ENCODE measurements at places on chromosomes 12 and 14. TPM values are rescaled to one million over a fixed set of nuclear protein-coding genes. Genes with fewer than 3 reads are reported as not detected.
A peak's percentile ranks its signal among the peaks of the same experiment; 100 is the strongest.

Gene GALNT9
- 1.2 TPM for total RNA-seq

Gene CCDC196
- not detected for total RNA-seq

Gene STAT6
- total RNA-seq: 149 TPM

Gene TTC7B
- 14.5 TPM for total RNA-seq

Gene XPOT
- 208 TPM for total RNA-seq

Gene CFAP73
- not detected for total RNA-seq

Gene SLCO1B1
- total RNA-seq: not detected

Gene NCAPD2
- total RNA-seq: 21.0 TPM

Gene KLRK1
- not detected for total RNA-seq

DNA sequence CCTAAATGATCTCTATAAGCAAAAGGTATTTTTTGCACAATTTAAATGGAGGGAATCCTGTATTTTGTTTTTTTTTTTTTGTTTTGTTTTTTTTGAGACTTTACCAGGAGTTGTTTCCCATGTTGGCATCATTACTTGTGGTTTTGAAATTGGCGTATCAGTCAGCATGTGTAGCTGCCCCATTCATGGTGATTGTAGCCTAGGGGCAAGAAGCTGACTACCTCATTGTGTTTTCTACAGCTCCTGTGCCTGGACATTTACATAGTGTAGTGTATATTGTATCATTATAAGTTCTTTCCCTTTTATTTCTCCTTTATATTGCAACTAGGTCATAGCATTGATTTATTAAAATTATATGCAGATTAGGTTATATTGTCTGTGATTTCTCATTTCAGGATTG, 24.5 kb downstream of the SAMD4A start:
- no peak for DNase-seq
- no peaks in the 10 kb centered on the region for H3K36me3 ChIP-seq
- no peak overlapping the region for H3K4me3 ChIP-seq

- H3K36me3 ChIP-seq: peaks cover 28% of the 10 kb centered on the region
- DNase-seq: peak; percentile 87
- H3K4me3 ChIP-seq: no peak overlapping the region
- H3K27ac ChIP-seq: peak overlapping the region; percentile 72
Observed at GRCh38 chr12:47808574-47809365, 10.9 kb downstream of the HDAC7 start.

DNA sequence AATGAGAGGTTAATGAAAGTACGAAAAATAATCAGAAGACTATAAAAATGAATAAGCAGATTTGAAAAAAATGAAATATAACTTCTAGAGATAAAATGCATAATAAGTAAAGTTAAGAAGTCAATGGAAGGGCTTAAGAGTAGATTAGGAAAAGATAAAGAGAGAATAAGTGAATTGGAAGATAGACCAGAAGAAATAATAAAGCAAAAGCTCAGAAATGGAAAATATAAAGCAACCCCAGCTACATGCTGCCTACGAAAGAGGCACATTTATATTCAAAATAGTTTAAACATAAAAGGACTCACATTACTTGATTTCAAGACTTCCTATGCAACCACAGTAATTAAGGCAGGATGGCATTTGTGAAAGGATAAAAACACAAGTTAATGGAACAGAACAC, 19.9 kb downstream of the ZNF605 start:
- peaks cover 16% of the 10 kb centered on the region for H3K36me3 ChIP-seq
- DNase-seq: peak; percentile 46
- no peak overlapping the region for H3K4me3 ChIP-seq
- H3K27ac ChIP-seq: no peak overlapping the region

DNA sequence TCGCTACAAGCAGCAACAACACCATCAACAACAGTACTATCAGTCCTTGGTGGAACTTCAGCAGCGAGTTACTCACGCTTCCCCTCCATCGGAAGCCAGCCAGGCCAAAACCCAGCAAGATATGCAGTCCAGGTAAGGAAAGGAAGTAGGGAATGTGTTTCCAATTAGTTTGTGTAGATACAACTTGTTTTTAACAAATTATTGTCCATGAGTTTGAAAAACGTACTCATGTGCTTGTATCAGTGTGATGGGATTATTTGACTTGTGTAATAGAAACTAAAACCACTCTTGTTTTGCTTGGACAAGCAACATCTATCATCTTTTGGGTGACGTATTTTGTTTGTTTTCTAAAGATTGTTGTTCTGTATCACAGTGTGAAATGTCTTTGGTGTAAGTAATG, 137.9 kb downstream of the NAV3 start:
- no peak for DNase-seq
- H3K4me1 ChIP-seq: peaks cover 2% of the 10 kb centered on the region
- no peak overlapping the region for H3K4me3 ChIP-seq
- no peak overlapping the region for H3K27ac ChIP-seq
- H3K36me3 ChIP-seq: peaks cover 22% of the 10 kb centered on the region

GRCh38 chr12:125971981-125972380, 906.7 kb downstream of the AACS start:
- no peak overlapping the region for H3K27ac ChIP-seq
- H3K27me3 ChIP-seq: no peaks in the 10 kb centered on the region
- DNase-seq: no peak
- no peaks in the 10 kb centered on the region for H3K36me3 ChIP-seq
- H3K4me1 ChIP-seq: no peaks in the 10 kb centered on the region
- H3K4me3 ChIP-seq: no peak overlapping the region

- no peak overlapping the region for H3K27ac ChIP-seq
- H3K4me3 ChIP-seq: no peak overlapping the region
- no peaks in the 10 kb centered on the region for H3K36me3 ChIP-seq
- no peak for DNase-seq
Observed at GRCh38 chr14:95472819-95473251, 43.6 kb downstream of the SYNE3 start.

GRCh38 chr12:121090586-121091514, 41.8 kb upstream of the P2RX7 start:
- no peak for DNase-seq
- no peak overlapping the region for H3K27ac ChIP-seq
- peaks cover 5% of the 10 kb centered on the region for H3K4me1 ChIP-seq
- H3K4me3 ChIP-seq: no peak overlapping the region
- peaks cover 13% of the 10 kb centered on the region for H3K27me3 ChIP-seq

- H3K36me3 ChIP-seq: no peaks in the 10 kb centered on the region
- no peak overlapping the region for H3K4me3 ChIP-seq
- no peak for DNase-seq
- no peaks in the 10 kb centered on the region for H3K27me3 ChIP-seq
- no peaks in the 10 kb centered on the region for H3K4me1 ChIP-seq
- no peak overlapping the region for H3K27ac ChIP-seq
Observed at GRCh38 chr12:86669010-86669409, 412.8 kb upstream of the MGAT4C start.

GRCh38 chr12:57754411-57755193, at the start of gene MARCHF9:
TSS of gene MARCHF9 (plus strand) at chr12:57755103. CDS start at chr12:57755529, 426 bp downstream.
- H3K4me1 ChIP-seq: peaks cover 16% of the 10 kb centered on the region
- H3K36me3 ChIP-seq: peaks cover 13% of the 10 kb centered on the region
- H3K4me3 ChIP-seq: peak within 1 kb of the TSS; percentile 49
- peaks cover 49% of the 10 kb centered on the region for H3K27me3 ChIP-seq
- peak; percentile 83 for DNase-seq
- no peak within 1 kb of the TSS for H3K27ac ChIP-seq

DNA sequence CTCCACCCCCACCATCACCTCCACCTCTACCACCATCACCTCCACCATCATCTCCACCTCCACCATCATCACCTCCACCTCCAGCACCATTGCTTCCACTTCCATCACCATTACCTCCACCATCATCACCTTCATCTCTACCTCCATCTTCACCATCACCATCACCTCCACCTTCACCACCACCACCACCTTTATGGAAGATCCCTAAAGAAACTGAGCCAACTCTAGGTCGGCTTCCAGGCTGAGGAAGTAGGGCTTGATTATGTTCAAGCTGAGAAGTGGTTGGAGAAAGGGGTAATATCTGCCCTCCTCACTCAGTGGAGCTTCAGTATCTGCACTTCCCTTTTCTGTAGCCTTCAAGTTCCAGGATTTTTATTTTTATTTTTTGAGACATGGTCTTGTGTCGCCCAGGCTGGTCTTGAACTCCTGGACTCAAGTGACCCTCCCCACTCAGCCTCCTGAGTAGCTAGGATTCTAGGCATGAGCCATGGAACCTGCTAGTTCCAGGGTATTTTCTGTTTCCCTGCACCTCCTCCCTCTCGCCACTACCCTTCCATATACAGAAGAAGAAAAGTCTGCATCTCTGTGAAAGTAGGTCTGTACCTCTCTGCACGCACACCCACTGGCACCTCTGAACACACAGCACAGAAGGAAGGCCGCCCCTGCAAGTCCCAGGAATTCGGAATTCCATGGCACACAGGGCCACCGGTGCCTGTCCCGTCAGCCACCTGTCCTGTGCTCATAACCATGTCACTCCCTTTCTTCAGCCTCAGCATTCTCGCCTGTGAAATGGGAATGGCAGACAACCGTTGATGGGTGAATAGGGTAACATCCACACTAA, 5.9 kb downstream of the ZBTB42 start:
- no peak overlapping the region for H3K4me3 ChIP-seq
- H3K36me3 ChIP-seq: no peaks in the 10 kb centered on the region
- no peaks in the 10 kb centered on the region for H3K27me3 ChIP-seq
- no peak overlapping the region for H3K27ac ChIP-seq
- peaks cover 4% of the 10 kb centered on the region for H3K4me1 ChIP-seq
- peak; percentile 15 for DNase-seq

DNA sequence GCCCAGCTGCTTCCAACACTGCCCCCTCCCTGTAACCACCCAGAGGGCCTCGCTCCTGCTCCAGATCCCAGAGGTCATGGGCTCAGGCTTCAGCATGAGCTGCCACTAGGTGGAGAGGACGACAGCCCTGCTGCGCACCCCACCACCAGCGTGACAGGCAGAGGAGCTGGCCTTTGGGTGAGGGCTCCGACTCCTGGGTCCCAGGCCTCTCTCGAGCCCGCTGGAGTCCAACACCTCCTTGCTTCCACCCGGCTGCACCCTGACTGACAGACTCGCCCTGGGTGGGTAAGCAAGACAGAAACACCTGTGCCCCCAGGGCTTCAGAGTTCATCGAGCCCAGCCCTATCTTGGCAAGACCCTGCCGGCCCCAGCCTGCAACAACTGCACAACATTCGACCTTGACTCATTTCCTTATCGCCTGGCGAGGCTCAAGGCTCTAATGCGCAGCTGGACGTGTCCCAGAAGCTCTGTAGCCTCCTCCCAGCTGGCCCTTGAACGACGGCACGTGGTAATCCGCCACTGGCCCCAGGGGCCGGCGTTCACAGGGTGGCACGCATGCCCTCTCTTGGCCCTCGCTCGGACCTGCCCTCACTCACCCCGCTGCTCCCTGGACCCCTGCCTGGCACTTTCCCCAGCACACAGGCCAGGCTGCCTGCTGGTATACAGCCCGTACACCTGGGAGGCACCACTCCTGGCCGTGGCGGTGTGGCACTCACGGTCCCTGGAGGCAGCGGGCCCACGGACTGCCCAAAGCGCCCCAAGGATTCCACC, 28.0 kb downstream of the VPS37B start:
- peak; percentile 66 for DNase-seq
- H3K4me3 ChIP-seq: no peak overlapping the region
- H3K27me3 ChIP-seq: no peaks in the 10 kb centered on the region
- H3K4me1 ChIP-seq: peaks cover 12% of the 10 kb centered on the region

DNA sequence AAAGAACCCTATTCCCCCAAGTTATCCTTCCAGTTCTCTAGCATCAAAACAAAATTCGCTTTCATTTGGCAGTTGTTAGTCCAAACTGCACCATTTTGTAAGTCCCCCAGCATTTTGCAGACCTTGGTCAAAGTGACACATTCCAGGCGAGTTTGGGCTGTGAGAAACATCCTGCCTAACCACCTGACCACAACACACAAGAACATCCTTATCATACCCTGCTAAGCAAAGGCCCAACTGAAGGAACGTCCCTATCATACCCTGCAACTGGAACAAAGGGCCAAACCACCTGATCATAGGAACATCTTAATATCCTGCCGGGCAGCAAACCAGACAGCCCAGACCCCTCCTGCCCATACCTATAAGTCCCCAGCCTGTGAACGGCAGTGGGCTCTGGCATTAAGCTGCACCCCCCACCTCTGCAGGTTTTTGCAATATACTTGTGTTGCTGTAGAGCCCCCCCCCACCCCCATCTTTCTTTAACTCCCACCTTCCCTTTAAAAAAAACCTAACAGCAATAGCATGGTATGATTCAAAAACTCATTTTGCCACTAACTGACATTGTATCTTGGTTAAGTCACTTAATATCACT, 2.7 kb downstream of the PCNX4 start:
- H3K4me1 ChIP-seq: peaks cover 37% of the 10 kb centered on the region
- DNase-seq: no peak
- H3K36me3 ChIP-seq: peaks cover 7% of the 10 kb centered on the region

DNA sequence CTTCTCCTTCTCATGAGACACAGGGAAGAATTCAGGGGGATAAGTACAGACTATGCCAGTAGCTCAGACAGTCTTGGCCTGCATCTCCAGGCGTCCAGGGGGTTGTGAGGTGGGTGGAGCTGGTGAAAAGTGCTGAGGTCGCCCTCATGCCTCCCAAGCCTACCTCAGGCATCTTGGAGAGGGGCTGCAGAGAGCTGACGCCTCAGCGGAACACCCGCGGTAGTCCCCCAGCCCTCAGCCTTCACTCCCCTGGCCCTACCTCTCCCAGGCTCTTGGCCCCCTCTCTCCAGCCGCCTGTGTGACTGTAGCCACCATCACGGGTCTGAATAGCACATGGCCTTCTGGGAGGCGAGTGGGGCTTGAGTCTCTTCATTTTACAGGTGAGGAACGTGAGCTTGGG, 59.8 kb upstream of the DLK1 start:
- peaks cover 9% of the 10 kb centered on the region for H3K27me3 ChIP-seq
- no peaks in the 10 kb centered on the region for H3K36me3 ChIP-seq
- no peak overlapping the region for H3K4me3 ChIP-seq
- no peaks in the 10 kb centered on the region for H3K4me1 ChIP-seq

- H3K27me3 ChIP-seq: no peaks in the 10 kb centered on the region
- H3K4me1 ChIP-seq: peaks cover 60% of the 10 kb centered on the region
- H3K27ac ChIP-seq: peak overlapping the region; percentile 93
- H3K36me3 ChIP-seq: peaks cover 28% of the 10 kb centered on the region
- no peak overlapping the region for H3K4me3 ChIP-seq
Observed at GRCh38 chr14:50773632-50774541, 57.1 kb downstream of the NIN start.

- H3K4me1 ChIP-seq: no peaks in the 10 kb centered on the region
- no peak overlapping the region for H3K4me3 ChIP-seq
- no peaks in the 10 kb centered on the region for H3K27me3 ChIP-seq
- H3K27ac ChIP-seq: no peak overlapping the region
Observed at GRCh38 chr12:127690161-127690560, 576.8 kb upstream of the TMEM132C start.

DNA sequence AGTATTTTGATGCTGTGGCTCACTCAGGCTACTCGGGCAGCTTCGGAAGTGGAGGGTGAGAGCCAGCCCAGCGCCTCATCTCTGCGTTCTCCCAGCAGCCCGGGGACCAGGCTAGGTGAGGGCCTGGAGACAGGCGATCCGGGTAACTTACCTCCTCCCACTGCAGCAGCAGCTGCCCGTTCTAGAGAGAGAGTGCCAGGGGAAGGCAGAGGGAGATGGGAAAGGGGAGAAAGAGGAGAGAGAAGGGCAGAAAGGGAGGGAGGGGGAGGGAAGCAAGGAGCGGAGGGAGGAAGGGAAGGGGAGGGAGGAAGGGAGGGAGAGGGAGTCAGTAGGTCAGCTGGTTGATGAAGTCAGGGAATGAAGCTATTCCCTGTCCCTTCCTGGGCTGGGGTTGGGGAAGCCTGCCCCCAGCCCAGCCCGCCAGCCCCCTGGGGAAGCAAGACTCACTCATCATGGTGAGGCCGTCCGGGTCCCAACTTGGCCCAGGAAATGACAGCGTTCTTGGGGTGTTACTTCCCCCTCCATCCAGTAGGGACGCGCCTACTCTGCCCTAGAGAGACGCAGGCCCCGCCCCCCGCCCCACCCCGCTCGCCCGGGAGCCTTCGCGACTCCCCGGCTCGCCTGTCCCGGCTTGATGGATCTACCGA, at the start of gene IFI27L2:
IFI27L2 (minus strand) TSS at position 494 of the 647 bp plus-strand sequence; CDS start at position 454, 40 bp downstream.
- peak within 1 kb of the TSS; percentile 75 for H3K4me3 ChIP-seq
- peaks cover 7% of the 10 kb centered on the region for H3K27me3 ChIP-seq
- peak within 1 kb of the TSS; percentile 49 for H3K27ac ChIP-seq

Measured in osteoblast (primary cell).